Naive thymus-derived CD8-positive, alpha-beta T cell (primary cell): ENCODE measurements at places on chromosomes 13 and 19.

DNA sequence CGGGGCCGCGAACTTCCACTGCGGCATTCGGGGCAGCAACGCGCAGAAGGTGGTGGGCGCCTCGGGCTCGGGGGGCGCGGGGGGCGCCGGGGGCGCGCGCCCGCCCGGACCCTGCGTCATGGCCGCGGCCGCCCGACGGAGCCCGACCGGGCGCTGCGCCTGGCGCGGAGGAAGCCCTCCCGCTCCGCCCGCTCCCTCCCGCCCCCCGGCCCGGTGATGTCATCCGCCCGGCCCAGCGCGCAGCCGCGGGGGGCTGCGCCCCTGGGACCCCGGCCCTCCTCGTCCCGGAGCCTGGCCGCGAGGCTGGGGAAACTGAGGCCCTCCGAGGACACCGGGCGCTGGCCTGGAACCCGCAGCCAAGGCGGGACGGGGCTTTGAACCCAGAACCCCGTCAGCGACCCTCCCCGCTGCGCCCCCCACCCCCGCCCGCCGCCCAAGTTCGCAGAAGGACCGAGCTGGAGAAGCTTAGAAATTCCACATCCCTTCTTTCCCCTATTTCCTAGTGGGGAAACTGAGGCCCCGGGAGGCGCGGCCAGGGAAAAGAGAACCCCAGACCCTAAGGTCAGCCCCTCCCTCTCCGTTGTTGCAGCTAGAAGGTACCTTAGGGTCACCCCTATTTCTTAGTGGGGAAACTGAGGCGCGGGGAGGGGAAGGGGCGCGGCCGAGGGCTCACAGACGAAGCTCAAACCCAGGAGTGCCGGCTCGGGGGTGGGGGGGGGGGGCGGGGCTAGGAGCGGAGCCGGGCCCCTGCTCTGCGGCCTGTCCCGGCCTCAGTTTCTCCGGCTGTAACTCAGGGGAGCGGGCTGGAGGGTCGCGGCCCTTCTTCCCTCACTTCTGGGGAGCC, at the start of gene SHC2:
Gene SHC2 (minus strand): TSS at position 157 of the 844 bp plus-strand sequence. CDS start 37 bp downstream, at position 120.
- DNase-seq = peak; percentile 27

GRCh38 chr19:46536391-46536790, 40.7 kb upstream of the PNMA8B start:
- DNase-seq = no peak

DNA sequence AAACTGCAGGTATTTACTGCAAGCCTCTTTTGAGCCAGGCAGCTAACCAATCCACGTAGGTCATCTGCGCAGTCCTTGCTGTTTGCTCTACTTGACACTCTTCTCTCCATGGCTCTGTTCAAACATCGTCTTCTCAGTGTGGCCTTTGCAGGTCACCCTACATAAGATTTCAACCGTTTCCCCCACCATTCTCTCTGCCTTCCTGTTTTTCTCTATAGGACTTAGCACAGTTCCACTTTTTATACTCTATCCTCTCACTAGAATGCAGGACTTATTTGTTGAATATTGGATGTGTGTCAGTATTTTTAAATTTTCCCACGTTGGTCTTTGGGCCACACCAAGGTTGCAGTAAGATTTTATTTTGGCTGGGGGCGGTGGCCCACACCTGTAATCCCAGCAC, 1.7 kb upstream of the FBXW9 start:
- DNase-seq = no peak

DNA sequence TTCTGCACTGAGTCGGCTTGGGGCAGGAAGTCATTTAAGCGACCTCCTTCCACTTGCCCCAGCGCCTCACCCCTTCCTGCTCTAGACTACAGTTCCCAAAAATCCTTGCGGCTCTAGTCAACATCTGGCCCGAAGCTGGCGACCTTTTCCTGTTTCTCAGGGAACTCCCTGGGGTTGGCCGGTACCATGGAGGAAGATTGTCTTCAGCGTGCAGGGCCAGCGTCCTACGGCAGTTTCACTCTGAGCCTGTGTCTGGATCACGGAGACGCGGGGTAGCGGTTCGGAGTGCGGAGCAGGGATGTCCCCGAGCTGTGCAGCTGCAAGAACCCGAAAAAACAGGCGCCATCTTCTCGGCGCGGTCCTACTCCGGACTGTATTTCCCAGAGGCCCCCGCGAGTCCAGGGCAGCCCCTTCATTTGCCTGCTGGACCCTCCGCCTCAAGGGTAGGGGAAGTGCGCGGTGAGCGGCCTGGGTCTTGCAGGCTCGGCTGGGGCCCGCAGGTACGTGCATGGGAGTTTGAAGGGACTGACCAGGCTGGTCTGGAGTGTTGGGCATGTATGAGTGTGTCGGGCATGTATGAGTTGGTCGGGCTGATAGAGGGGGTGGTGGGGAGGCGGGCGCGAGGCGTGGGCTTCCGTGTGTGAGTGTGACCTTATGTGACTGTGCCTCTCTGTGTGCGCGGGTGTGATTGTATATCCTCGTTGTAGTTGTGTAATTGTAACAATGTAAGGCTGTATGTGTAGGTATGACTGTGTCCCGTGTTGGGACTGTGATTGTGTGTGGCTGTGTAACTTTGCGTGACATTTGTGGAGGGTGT, at the start of gene ZNF383:
Gene ZNF383 (plus strand): TSS at position 440 of the 817 bp plus-strand sequence. CDS start 12,240 bp downstream, outside the sequence.
- DNase-seq = peak; percentile 81
